ENCODE measurements at places on chromosomes 7 and 10. TPM values are rescaled to one million over a fixed set of nuclear protein-coding genes. Genes with fewer than 3 reads are reported as not detected.

The CTTNBP2 gene
- total RNA-seq: 15.5 TPM

DNA sequence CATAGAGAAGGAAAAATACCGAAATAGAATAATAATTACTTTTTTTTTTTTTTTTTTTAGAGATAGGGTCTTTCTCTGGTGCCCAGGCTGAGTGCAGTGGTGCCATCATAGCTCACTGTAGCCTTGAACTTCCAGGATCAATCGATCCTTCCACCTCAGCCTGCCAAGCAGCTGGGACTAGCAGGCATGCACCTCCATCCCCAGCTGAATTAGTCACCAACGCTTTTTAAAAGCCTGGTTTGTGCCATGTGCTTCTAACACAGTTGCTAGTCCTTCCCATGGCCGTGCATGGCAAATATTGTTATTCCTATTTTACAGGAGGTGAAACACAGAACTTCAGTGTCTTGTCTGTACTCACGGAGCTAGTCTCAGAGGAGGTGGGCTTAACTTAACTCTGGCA is 23.2 kb downstream of the LYZL2 start:
- no peak for DNase-seq

GRCh38 chr7:24903559-24903958 is 76.4 kb downstream of the OSBPL3 start:
- no peak for DNase-seq

- DNase-seq: no peak
These were observed 11.5 kb downstream of the ZNF438 start for GRCh38 chr10:31020209-31020608.
